ENCODE measurements at places on chromosomes 2 and 18. TPM values are rescaled to one million over a fixed set of nuclear protein-coding genes. Genes with fewer than 3 reads are reported as not detected.

DNA sequence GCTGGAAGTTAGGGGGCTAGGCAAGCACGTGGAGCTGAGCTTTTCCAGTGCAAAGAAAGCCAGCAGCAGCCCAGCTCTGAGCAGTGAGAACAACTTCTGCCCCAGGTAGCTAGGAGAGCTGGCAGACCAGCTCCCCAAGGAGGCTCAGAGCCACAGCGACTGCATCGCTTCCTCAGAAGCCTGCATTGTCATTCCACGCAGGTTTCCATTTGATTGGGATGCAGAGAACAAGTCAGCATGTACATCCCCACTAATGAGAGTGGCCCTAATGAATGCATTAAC is 45.1 kb downstream of the C1QL2 start:
- DNase-seq: no peak

GRCh38 chr18:55317864-55318263 is 270.1 kb downstream of the TCF4 start:
- DNase-seq: peak; percentile 17

- DNase-seq: no peak
Observed at GRCh38 chr2:96341641-96342040, 6.1 kb downstream of the NCAPH start.

DNA sequence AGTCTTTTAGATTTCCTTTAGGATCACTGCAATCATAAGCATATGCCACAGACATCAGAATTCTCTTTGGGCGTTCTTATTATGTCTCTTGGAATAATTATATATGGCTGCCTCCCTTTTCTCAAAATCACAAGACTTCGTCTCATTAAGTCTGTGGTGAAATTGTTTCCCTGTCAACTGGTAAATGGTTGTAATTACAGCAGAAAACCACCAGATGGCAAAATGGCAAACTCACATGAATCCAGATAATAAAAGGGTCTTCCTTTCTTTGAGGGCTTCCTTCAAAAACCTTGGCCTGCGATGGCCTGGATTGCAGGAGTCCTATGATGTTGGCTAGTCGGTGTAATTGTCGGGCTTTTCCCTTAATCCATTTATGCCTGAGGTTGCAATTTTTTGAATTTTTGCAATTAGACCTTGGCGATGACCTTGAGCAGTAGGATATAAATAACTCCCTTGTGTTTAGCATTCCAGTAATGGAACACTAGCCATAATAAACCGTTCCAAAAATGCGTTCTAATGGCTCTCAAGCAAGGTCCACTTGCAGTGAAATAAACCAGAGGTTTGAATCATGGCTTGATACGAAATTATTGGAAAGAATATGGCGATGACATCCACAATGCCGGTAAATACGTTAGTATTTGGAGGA is 656.4 kb downstream of the MBD2 start:
- DNase-seq: peak; percentile 8

GRCh38 chr2:213723707-213724106 is 439.4 kb downstream of the SPAG16 start:
- no peak for DNase-seq

Gene NBEAL1
- 5.9 TPM for total RNA-seq

DNA sequence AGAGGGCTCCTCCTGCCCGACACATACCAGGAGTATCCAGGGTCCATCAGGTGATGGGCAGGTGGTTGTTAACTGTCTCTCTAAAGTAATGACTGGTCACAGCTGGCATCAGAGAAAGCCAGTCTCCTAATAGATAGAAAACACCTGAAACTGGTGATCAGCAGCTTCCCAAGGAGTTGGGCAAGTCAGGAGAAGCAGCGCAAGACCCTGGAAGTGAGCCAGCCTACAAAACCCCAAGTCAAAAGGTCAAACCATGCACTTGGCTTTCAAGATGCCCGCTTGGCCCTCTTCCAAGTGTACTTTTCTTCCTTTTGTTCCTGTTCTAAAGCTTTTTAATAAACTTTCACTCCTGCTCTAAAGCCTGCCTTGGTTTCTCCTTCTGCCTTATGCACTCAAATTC is 815.2 kb downstream of the DCDC2C start:
- DNase-seq: no peak

Gene DPY30
- total RNA-seq: 133 TPM

DNA sequence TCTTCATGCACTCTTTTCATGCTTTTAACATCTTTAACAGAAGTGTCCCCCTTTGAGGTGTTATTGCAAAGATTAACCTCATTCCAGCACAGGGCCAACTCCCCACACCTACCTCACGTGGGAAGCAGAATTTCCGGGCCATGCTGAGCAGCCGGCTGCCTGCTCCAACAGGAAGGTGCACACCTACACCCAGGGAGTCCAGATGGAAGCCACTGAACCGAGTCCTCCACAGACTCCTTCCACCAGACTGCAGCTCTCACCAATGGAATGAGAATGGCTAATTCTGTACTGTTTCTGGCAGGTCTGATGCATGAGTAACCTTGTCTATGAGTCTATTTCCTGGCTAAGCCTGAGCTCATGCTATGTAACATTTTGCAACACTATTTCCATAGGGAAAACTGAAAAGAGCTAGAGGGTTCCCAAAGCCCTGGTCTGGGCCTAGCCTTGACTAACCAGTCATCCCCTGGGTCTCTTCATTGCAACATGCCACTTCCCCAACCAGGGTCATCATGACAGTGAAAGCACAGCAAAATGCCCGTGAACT is 11.0 kb downstream of the ERFE start:
- DNase-seq: peak; percentile 72

Gene ITGA4
- 47.6 TPM for total RNA-seq

- peak; percentile 51 for DNase-seq
Observed at GRCh38 chr2:222669353-222669752, 2.1 kb upstream of the MOGAT1 start.

DNA sequence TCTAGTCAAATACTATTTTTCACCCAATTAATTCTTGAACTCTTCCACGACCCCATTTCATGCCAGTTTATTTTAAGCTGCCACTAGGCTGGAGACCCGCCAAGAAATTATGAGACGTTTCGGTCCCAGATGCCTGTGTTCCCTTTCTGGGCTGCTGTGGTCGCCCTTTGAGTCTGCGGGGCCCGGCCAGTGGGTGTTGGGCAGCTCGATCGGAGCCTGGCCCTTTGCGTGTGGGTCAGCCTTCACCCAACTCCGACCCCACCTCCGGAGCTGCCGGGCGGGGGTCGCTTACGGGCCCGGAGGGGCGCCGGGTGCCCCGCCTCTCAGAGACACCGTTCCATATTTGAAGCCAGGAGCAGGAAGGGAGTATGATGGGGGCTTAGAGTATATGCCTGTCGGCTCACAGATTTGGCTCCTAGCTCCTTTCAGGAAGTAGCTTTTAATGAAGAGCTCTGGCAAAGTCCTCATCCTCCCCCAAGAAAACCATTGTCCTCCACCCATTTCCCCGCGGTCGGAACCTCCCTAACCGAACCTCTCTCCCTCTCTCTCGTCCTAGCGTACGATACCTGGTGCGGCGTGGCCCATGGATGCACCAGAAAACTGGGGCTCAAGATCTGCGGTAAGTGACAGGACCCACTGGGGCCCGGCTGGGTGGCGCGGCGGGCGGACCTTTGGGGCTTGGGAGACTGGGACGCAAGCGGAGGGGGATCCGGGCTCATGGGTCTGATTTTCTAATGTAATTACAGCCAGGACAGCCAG is 5.0 kb downstream of the GAD1 start:
- DNase-seq: no peak

GRCh38 chr2:134305109-134305491 is 51.2 kb downstream of the MGAT5 start:
- no peak for DNase-seq

DNA sequence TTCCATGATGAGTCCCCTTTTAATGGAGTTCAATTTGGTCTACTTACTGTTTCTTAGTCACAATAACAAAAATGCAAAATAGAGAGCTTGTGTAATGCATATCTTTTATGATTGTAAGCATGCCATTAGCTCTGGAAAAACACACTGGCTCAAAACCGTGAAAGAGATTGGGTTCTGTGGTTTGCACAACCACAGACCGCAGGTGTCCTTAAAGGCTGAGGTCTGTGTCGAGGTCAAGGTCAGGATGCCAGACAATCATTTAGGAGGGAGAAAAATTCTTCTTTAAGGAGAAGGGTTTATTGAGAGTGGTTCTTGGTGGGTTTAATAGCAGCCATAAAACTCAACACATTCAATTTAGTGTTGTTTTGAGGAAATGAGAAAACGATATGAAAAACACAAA is 487.2 kb downstream of the GALR1 start:
- DNase-seq: no peak

Gene C2orf66
- not detected for total RNA-seq
